ENCODE measurements at places on chromosomes 7 and 10.
A peak's percentile ranks its signal among the peaks of the same experiment; 100 is the strongest.

GRCh38 chr7:131020759-131021261 lies 286.8 kb upstream of the KLF14 start:
- DNase-seq, result no peak

DNA sequence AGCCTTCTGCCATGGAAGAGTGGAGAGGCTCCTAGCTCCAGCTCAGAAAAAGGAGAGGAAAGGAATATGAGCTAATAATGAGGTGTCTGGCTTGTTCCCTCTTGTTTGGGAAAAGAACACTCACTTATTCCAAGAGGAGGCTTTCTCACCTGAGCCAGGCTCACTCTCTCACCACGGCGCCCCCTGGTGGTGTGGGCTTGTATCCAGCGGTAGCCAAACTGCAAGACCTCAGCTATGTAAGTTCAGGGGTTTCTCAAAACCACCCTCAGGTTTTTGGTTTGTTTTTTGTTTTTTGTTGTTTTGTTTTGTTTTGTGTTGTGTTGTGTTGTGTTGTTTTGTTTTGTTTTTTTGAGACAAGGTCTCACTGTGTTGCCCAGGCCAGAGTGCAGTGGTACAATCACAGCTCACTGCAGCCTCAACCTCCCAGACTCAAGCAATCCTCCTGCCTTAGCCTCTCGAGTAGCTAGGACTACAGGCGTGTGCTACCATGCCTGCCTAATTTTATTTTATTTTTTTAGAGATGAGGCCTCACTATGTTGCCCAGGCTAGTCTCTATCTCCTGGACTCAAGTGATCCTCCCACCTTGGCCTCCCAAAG lies 124.0 kb downstream of the TMEM130 start:
- DNase-seq, result no peak

- DNase-seq, result no peak
Measured at GRCh38 chr10:123551259-123551658, 114.9 kb upstream of the GPR26 start.

DNA sequence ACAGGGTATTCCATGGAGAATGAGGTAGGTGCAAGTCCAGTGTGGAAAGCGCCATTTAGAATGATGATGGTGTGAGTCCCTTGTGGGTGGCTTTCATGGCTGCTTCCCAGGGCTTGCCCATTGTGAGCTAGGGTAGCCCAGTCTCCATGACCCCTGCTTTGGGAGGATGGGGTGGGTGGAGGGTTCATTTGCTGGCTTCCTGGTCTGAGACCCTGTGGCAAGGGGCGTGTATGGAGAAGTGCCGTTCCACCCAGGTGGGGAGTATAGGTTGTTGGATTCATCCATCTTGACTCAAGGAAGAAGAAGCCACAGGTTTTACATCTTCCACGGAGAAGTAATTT lies 27.7 kb downstream of the CCM2 start:
- no peak for DNase-seq

- peak; percentile 54 for DNase-seq
Measured at GRCh38 chr7:50869108-50869725, 86.5 kb upstream of the GRB10 start.

DNA sequence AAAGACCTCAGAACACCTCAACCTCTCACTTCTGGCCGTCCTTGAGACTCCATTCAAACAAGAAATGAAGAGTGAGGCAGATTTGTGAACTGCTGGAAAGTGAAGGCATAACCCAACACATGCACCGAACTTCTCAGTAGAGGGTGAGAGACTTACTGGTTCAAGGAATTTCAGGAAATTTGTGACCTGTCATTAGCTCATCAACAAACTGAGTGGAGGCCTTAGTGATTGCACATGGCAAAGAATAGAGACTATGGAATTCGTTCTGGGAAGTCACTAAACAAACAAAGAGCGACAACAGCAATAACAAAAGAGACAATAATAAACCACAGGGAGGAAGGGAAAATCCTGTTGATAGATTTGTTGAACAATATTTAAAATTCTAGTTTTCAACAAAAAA lies 125.0 kb upstream of the AKR1E2 start:
- no peak for DNase-seq

- DNase-seq, result no peak
Measured at GRCh38 chr7:46192271-46192670, 271.2 kb upstream of the IGFBP3 start.

- DNase-seq, result no peak
Measured at GRCh38 chr7:40455485-40455884, 320.7 kb downstream of the SUGCT start.

- DNase-seq, result no peak
Measured at GRCh38 chr10:84837041-84837812, 508.8 kb downstream of the CCSER2 start.

DNA sequence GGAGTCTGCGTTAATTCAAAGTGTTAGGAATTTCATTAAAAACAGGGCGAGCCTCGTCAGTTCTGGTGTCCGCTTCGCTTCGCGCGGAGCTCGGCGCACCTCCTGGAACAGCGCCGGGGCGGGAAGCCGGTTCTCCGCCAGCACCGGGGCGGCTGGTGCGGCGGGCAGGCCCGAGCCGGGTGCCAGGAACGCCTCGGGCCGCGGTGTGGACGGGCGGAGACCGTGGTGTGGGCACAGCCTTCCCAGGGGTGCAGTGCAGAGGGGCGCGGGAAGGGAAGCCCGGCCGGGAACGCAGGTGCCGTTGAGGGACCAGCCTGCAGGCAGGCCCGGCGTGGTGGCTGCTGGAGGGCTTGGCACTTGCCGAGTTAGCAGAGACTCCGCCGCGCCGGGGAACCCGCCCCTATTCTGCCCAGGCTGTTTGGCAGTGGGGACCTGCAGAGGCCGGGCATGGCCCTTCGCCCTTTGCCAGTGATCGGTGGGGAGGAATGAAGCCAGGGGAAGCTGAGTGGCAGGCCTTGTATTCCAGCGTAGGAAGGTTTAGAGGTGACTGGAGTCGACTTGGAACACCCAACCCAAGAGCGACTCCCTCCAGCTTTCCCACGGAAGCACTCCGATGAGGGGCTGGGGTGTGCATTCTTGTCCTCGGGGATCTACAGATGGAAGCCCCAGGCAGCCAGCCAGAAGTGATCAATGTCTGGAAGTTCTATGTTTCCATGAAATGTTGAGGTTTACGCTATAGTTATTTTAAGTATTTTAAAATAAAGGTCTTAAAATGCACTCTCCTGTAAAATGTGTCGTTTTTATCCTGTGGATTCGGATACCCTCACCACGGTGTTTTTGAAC lies 945 bp upstream of the RHEB start:
- DNase-seq, result peak; percentile 32

GRCh38 chr7:1558841-1559625 lies 3.0 kb upstream of the TMEM184A start:
- DNase-seq, result no peak

DNA sequence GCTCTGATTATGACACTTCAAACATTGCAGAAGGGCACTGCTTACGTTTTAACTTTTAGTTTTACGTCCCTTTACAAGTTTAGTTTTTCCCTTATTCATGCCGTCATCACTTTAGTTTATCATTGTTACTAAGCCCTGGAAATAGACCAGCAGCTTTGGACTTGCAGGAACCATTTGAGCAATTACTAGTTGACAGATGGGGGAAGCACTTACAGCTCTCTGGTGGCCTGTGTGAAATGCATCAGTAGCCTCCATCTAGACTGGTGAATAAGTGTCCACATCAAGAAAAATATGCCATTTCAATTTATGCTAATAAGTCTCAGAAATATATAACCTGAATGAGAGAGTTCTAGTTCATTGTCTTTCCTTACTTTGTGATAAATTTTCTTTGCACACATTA lies 194.9 kb upstream of the GRM3 start:
- no peak for DNase-seq

GRCh38 chr7:11750191-11750590 lies 81.8 kb downstream of the THSD7A start:
- no peak for DNase-seq

- DNase-seq, result no peak
Measured at GRCh38 chr10:11058965-11059364, 41.3 kb downstream of the CELF2 start.

DNA sequence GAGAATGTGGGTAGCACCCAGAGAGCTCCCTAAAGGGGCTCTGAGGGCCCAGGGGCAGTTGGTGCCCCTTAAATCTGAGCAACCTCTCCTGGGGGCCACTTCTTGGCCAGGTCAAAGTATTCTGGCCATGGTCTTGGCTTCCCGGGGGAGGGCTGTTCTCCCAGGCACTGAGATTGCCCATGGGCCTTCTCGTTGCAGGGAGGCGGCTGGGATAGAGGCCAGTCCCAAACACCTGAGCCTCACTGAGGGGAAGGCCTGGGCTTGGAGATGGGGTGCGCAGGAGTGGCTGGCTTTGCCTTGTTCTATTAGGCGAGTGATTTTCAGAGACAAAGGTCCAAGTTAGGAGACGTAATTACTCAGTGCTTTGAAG lies 33.5 kb downstream of the ZNF783 start:
- no peak for DNase-seq

GRCh38 chr7:116327752-116328151 lies 117.4 kb downstream of the TES start:
- DNase-seq, result no peak

DNA sequence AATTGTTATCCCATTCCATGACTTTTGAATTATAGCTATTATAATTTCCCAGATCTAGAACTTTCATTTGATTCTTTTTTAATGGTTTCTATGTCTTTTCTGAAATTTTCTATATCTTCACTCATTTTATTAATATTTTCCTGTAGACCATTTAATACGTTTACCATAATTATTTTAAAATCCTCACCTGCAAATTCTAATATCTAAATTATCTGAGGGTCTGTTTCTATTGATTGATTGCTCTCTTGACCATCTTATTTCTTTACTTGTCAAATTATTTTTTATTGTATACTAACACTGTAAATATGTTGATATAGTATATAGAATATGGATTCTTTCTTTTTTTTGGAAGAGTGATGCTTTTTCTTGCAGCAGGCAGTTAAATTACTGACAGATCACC lies 229.3 kb upstream of the CTBP2 start:
- no peak for DNase-seq

DNA sequence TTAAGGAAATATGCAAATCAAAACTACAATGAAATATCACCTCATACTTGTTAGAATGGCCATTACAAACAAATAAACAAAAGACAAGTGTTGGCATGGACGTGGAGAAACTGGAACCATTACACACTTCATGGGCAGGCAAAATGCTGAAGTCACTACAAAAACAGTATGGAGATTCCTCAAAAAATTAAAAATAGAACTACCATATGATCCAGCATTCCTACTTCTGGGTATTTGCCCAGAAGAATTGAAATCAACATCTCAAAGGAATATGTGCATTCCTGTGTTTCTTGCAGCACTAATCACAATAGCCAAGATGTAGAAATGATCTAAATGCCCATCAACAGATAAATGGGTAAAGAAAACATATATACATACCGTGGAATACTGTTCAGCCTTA lies 83.6 kb downstream of the NRCAM start:
- no peak for DNase-seq

GRCh38 chr7:85823396-85824080 lies 636.7 kb upstream of the SEMA3D start:
- DNase-seq, result no peak

- DNase-seq, result no peak
Measured at GRCh38 chr7:70334871-70335270, 736.6 kb downstream of the AUTS2 start.

GRCh38 chr10:84012831-84013458 lies 126.4 kb upstream of the GHITM start:
- no peak for DNase-seq

DNA sequence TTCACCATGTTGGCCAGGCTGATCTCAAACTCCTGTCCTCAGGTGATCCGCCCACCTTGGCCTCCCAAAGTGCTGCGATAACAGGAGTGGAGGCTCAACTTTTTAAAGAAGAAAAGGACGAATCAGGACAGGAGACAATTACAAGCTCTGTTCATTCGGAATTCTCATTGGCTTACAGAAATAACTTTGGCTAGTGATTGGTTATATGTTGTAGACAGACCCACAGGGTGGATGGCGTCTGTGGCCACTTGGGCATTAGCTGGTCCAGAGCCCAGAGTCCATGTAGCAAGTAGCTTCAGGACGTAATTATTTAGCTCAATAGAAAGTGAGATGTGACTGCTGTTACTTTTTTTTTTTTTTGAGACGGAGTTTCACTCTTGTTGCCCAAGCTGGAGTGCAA lies 160.5 kb upstream of the TNRC18 start:
- no peak for DNase-seq

GRCh38 chr10:121155742-121156474 lies 304.7 kb downstream of the WDR11 start:
- no peak for DNase-seq

GRCh38 chr10:23478570-23478969 lies 39.7 kb downstream of the OTUD1 start:
- DNase-seq, result no peak

GRCh38 chr7:93817526-93817925 lies 73.0 kb downstream of the TFPI2 start:
- no peak for DNase-seq

DNA sequence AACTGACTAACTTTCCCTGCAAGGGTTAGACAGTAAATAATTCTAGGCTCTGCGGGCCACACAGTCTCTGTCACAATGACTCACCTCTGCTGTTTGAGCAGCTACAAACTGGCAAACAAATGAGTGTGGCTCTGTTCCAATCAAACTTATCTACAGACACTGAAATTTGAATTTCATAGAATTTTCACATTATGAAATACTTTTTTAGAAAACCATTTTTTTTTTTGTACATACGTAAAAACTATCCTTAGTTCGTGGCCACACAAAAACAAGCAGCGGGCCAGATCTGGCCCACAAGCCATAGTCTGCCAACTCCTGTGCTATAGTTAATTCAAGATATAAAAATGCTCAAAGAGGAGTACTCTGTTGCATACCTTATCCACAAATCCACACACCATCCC lies 32.6 kb downstream of the PIP4K2A start:
- DNase-seq, result no peak

- DNase-seq, result no peak
Measured at GRCh38 chr10:66838656-66839055, 87.2 kb upstream of the LRRTM3 start.

GRCh38 chr10:116787893-116788665 lies 45.7 kb upstream of the HSPA12A start:
- peak; percentile 77 for DNase-seq

GRCh38 chr7:159105832-159106811 lies 38.5 kb downstream of the VIPR2 start:
- DNase-seq, result no peak

- no peak for DNase-seq
Measured at GRCh38 chr10:57222603-57223002, 861.5 kb upstream of the ZWINT start.

GRCh38 chr7:16581286-16581685 lies 54.7 kb downstream of the LRRC72 start:
- DNase-seq, result no peak

DNA sequence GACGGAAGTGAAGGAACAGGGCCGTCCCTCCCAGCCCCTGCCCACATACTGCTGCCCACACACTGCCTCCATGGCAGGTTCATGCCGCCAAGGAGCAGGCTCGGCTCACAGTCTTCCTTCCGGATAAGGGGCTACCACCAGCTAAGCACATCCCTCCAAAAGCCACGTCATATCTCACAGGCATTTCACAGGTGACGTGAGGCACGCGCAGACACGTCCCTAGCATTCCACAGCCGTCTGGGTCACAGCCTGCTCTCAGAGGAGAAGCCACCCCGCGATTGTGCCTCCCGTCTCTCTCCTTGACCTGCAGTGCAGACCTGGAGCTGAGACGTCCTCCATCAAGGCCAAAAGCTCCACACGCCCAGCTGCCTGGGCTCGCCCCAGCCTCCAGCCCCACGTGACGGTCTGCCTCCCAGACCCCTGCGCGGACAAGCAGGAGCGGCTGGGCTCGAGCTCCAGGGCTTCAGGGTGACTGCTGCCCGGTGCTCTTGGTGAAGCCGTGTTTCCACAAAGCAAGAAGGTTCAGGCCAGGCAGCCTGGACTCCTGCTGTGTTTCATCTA lies 114.0 kb downstream of the MAD1L1 start:
- DNase-seq, result no peak

- no peak for DNase-seq
Measured at GRCh38 chr10:132574783-132575319, 37.3 kb downstream of the INPP5A start.
